NAMALWA (cell line): ENCODE measurements at places on chromosomes 13 and 19.
A peak's percentile ranks its signal among the peaks of the same experiment; 100 is the strongest.

DNA sequence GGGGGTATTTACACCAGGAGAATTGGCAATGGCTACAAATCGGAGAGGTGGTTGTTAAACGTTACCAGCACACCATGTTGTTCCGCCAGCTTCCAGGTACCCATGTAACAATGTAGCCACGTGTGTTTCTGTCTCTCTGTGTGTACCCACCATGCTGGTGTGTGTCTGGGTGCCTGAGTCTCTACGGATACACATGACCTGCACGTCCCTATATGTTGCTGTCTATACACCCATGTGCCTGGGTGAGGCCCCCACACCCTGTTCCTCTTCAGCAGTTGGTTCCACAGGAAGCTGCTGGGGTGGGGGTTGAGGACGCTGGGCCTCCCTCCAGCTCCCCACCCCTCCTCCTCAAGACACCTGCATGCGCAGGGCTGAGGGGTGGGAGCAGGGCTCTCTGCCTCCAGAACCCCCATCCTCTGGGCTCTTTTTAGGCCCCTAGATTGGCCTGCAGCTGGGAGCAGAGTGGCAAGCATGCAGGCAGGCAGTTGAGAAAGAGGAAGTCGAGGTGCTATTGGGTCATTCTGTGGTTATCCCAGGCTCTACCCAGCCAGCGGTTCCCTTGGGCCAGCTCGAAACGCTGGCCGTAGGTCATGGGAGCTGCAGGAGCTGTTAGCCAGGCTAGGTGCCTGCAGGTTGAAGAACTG, at the start of gene ARHGEF18:
ARHGEF18 (plus strand) TSS at position 351 of the 644 bp plus-strand sequence. CDS start 13,954 bp downstream, outside the sequence.
- peak; percentile 94 for DNase-seq

DNA sequence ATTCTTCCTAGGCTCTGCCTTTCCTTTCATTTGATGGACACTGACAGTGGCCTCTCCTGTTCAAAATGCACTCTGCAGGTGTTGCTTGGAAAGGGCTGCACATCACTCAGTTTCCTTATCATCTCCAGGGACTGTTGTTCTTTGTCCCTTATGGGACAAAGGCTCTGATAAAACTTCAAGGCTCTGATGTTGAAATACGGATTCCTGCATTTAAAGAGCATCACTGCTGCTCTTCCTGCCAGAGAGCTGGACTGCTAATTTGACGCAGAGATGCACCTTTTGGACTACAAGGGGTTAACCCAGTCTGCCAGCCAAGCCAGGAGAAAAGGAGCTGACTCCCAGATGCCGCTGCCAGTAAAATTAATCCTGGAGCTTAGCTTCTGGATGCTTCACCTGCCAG, 952.1 kb downstream of the DIAPH3 start:
- no peak for DNase-seq

- no peak for DNase-seq
Measured at GRCh38 chr19:32945260-32945659, 26.5 kb downstream of the CEP89 start.

DNA sequence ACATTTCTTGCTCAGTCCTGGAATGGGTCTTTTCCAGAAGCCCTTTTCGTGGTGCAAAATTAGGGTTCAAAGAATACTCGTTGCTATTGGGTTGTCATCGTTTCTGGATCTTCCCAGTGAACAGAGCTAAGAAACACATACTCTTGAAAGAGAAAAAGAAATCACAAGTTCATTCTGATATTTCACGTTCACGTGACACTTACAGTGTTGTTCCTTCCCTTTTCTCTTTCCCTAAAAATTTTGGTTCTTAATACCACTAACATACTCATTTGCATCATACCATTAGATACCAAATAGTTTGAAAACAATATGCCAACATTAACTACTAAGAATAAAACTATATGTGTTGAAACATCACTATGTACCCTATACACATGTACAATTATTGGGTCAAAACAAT, 13.4 kb upstream of the GTF2F1 start:
- no peak for DNase-seq

DNA sequence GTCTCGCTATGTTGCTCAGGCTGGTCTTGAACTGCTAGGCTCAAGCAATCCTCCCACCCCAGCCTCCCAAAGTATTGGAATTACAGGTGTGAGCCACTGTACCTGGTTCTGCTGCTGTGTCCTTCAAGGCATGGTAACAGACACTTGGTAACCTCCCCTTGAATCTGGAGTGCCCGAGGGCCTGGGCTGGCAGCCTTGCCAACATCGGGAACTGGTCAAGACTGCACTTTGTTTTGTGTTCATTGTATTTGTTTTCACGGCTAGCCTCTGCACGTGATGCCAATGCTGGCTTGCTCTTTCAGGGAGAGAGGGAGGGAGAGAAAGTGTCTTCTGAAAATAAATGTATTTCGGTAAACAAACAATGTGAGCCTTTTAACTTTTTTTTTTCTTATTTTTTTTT, 12.0 kb downstream of the CERS4 start:
- no peak for DNase-seq

DNA sequence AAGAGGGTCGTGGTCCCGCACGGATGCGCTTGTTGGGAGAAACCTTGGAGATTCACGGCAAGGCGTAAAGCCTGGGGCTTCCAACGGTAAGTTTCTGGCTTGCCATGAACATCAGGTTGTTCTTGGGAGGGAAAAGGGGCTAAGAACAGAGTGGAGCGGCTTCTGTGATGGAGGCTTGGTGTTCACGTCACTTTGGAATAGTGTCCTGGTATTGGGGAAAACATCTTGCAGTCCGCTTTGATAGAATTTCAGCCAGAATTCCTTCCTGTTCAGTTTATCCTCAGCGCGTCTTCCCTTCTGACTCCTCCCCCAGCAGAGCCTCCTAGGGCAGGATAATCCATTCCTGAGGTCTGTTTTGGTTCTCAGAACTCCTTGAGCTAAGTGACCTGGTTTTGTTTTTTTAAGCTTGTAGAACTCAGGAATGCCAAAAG, 2.0 kb downstream of the KCTD15 start:
- DNase-seq, result no peak

DNA sequence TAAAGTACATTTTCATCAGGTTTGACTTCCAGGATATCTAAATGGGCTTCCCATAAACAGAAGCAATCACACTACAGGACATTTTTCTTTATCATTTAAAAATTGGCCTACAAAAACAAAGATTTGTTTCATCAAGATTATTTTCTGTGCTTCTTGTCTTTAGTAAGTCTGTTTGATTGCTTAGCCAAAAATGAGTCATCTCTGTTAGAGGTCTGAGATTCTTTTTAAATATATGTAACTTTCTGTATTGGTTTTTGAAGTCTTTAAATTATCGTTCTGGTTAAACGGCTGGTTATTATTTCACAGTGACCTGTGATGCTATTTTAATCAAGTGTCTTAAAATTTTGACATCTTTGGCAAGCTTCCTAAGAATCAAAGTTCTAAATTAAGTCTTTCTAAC, 62.7 kb downstream of the SLITRK1 start:
- DNase-seq, result no peak

- no peak for DNase-seq
Measured at GRCh38 chr13:72864142-72865011, 82.4 kb downstream of the PIBF1 start.

- DNase-seq, result no peak
Measured at GRCh38 chr13:45305079-45305478, 35.9 kb downstream of the TPT1 start.

DNA sequence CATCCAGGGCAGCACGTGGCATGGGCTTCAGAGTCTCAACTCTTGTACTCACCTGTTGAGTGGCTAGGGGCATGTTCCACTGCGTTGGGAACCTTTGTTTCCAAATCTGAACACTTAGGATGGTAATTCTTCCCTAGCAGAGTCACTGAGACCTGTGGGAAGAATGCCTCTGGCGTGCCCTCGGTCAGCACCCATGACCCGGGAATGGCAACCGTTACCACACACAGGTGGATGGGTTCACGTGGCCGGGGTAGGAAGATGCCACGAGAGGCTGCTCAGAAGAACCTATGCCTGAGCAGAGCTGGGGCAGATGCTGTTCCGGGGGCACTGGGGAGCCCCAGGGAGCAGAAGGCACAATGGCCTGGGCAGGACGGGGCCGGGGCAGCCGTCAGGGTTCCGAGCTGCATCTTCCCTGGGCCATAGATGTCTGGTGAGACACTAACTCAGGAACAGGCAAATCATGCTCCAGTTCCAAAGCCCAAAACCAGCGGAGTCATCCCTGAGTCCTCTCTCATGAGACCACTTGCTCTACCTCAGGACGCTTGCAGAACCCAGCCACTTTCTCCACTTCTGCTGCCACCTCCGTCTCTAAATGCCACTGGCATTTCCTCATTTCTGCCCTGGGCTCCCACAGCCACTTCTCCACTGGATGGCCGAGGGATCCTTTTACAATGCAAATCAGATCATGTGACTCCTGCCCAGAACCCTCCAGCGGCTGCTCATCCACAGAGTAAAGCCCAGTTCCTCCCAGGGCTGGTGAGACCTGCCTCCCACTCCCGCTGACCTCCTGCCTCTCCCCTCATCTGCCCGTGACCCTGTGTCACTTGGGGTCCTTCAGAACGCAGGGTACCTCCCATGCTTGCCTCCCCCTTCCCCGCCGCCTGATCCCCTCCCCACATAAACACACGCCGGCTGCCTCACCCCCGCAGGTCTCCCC, 36.7 kb downstream of the FAM124A start:
- no peak for DNase-seq

DNA sequence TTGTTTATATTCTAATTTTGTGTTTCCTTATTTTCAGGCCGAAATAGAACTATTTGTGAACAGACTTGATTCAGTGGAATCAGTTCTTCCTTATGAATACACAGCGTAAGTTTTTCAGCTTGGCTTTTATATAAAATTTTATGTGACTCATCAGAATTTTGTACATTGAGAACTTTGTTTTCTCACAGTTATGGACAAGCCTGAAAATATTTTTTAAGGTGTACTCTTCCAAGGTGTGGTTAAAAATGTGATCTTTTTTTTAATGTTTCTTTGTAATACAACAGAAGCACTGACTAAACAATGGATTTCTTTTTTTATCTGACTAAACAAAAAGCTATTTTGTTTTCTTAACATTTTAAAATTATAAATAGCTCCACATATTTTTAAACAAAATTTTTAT, 16.3 kb downstream of the TM9SF2 start:
- no peak for DNase-seq

DNA sequence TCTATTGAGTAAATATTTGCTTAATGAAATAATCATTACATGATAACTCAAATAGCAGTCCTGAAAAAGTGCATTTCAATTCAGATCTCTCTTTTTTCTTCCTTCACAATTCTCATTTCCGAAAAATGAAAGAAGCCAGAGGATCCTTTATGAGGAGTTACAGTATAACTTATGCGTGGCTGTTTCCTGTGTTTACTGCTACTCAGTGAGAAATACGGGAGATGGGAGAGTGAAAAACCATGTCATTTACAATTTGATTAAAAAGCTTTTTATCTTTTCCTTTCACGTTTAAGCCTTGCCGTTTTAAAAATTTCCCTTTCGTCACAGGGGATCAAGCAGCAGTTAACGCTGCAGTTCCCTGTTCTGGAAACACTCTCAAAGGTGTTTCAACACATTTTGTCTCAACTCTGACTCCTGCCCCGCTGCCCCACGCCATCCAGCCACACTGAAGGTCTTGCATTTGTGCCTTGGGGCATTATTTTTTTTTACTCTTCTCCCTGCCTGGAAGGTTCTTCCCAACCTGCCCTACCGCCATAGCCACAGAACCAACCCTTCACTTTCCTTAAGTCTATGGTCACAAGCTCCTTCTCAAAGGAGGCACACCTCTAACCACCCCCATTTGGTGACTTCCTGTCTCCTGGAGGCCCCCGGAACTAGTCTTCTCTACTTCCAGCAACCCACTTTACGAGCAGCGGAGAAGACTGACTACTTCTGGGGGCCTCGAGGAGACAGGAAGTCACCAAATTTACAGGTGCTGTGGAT, 17.0 kb downstream of the KL start:
- no peak for DNase-seq

DNA sequence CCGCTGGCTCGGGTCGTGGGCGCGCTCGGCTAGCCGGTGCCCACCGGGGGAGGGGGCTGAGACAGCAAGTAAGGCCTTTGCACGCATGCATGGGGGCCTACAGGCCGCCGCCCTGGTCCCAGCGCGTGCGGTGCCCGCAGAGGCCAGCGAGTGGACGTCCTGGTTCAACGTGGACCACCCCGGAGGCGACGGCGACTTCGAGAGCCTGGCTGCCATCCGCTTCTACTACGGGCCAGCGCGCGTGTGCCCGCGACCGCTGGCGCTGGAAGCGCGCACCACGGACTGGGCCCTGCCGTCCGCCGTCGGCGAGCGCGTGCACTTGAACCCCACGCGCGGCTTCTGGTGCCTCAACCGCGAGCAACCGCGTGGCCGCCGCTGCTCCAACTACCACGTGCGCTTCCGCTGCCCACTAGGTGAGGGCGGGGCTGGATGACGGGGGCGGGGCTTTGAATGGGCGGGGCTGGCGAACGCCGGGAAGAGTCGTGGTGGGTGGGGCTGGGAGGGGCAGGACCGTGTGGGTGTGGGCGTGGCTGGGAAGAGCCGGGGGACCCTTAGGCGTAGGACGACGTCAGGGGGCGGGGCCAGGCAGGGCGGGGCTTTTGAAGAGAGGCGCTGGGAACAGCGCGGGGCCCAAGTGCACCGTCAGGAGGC, 2.1 kb downstream of the CILP2 start:
- DNase-seq, result peak; percentile 84

DNA sequence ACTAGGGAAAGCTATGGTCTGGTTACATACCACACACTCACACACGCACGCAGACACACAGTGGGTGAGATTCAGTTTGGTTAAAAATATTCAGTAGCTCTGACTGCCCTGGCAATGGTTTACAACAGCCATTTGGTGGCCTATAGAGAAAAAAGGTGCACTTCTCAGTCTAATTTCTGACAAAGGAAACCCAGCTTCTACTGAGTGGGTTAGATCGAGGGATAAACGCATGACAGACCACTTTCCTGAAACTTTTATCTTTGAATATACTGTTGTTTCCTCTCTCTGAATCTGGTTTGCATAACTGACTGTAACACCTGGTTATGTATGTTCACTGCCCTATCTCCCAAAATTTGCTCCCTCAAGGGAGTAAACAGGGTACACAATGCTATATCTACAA, 2.5 kb downstream of the LIG4 start:
- peak; percentile 75 for DNase-seq

GRCh38 chr13:27200413-27201070, 28.9 kb upstream of the USP12 start:
- DNase-seq, result no peak
